ENCODE measurements at places on chromosomes 1 and 21.

DNA sequence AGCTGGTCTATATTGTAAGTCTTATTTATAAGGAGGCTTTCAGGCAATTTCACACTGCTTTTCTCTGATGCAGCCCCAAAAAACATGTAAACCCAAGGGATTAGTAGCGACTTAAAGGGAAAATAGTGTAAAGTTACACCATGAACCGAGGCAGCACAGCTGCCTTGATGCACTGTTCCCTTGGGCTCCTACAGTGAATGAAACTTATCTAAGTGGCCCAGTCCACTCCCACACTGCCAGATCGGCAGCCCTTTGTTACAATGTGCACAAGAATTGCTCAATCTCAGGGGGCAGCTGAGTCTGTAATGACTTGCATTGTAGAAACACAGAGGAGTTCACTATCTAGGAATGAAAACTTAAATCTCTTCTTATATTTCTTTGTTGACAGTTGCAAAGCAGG lies 120.8 kb upstream of the ADGRL2 start:
- DNase-seq = no peak

DNA sequence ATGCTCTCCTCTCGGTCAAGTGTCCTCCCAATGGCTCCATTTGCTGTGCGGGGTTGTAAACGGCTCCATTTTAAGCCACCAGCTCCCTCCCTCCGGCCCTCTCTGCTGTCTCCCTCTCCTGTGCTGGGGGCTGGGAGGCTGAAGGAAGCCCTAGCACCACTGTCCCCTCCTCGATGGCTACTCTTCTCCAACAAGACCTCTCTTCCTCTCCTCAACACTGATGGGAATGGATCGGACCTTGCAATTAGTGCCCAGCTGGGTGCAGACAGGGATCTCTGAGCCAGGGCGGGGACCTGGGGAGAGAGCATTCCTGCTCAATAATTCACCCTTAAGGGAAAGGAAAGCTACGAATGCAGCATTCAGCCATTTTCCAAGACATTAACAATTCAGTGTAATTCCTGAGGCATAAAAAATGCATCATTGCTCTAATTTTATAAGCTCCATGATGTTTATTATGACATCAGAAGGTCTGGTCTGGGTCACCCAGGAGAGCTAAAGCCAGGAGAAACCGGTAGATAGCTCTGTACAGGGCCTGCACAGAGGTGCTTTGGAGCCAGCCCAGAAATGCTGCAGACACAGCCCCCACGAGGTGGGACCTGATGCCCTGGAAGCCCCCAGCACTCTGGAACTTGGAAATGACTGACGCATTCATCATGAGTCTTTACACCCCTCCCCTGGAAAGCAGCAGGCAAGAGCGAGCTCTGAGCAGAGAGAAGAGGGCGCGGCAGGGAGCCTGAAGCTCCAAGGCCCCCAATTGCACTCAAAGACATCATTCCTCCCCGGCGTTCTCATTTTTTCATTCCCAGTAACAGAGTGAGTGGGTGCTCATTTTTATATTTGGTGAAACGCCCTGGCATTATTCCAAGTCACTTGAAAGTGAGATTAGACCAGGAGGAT lies 76.2 kb upstream of the VAMP3 start:
- no peak for DNase-seq

GRCh38 chr21:41536076-41536826 lies 28.3 kb upstream of the TMPRSS2 start:
- DNase-seq = no peak

DNA sequence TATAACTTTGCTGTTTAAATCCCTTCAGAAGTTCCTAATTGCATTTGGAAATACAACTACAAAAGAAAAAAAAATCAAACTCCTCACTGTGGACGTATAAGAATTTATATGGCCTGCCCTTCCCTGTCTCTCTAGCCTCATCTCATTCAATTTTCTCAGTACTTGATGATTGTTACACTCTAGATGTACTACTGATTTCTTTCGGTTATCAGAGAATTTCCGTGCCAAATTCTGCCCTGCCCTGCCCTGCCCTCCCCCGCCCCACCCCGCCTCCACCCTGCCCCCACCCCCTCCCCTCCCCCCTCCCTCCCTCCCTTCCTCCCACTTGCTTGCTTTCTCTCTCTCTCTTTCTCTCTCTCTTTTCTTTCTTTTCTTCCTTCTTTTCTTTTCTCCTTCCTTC lies 71.7 kb upstream of the MPC2 start:
- no peak for DNase-seq

- no peak for DNase-seq
Measured at GRCh38 chr1:112872551-112872962, 83.4 kb downstream of the SLC16A1 start.

DNA sequence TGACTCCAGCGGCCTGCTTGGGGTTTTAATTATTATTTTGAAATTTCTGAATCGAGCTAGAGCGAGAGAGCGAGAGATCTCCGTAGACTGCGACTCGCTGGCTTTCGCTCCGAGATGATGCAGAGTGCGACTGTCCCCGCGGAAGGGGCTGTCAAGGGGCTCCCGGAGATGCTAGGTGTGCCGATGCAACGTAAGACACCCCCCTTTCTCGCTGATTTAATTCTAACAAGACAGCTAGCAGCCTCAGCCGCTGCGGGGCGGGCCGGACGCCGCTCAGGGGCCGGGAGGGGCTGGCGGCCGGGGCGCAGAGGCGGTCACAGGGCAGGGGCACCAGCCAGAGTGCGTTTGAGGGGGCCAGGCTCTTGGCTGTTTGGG lies 339 bp downstream of the LHX4 start:
- DNase-seq = no peak

- DNase-seq = no peak
Measured at GRCh38 chr1:21939650-21940374, 2.7 kb upstream of the HSPG2 start.

All from activated CD4-positive, alpha-beta T cell treated with anti-CD3 and anti-CD28 coated beads, Interleukin-10, Interleukin-2, amounts not matched to agents 100 ng/mL and 50 ng/mL, durations not matched to agents 16 hours and 8 hours (primary cell).